Stimulated activated CD4-positive, alpha-beta T cell treated with anti-CD3 and anti-CD28 coated beads, Interleukin-15, amount 100 ng/mL, for 1 hour (primary cell): ENCODE measurements at places on chromosomes 12 and 14.

GRCh38 chr12:47207340-47207717 is 127.6 kb upstream of the AMIGO2 start:
- no peak for DNase-seq

- DNase-seq = no peak
These were observed 2.3 kb downstream of the PIWIL1 start for GRCh38 chr12:130339951-130340350.

- no peak for DNase-seq
These were observed 6.8 kb downstream of the CEP170B start for GRCh38 chr14:104871656-104872468.

DNA sequence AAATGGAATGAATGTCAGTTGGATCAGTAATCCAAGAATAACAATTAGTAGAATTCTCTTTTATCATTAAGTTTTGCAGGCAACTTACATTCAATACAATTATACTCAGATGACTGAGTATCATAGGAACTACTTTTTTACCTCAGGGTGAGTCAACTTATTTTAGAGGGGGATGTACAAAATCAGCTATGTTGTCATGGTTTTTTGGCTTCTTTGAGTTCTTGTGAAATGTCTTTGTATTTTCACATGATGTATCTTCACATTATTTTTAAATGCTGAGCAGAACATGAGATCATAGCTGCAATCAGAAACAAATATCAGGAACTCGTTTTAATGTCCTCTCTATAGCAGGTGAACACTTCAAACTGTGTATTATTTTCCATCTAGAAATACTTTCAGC is 65.3 kb upstream of the PTPRR start:
- DNase-seq = no peak

DNA sequence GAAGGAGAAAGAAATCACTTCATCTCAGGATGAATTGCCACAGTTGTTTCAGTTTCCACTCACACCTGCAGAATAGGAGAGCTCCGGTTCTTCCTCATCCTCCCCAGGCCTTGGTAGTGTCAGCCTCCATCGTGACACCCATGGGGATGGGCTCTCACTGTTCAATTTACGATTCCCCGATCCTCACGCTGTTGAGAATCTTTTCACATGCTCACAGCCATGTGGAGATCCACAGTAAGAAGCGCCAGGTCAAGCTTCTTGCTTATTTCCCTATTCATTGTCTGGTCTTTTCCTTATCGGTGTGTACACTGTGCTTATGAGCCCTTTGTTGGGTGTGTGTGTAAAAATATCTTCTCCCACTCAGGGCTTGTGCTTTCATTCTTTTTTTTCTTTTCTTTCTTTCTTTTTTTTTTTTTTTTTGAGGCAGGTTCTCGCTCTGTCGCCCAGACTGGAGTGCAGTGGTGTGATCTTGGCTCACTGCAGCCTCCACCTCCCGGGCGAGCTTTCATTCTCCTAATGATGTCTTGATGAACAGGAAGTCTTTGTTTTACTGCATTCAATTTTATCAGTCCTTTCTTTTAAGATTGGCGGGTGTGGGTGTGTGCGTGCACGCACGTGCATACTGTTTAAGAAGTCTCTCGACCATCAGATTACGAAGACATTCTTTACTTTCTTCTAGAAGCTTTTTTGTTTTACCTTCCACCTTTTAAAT is 21.5 kb downstream of the RIN3 start:
- no peak for DNase-seq

DNA sequence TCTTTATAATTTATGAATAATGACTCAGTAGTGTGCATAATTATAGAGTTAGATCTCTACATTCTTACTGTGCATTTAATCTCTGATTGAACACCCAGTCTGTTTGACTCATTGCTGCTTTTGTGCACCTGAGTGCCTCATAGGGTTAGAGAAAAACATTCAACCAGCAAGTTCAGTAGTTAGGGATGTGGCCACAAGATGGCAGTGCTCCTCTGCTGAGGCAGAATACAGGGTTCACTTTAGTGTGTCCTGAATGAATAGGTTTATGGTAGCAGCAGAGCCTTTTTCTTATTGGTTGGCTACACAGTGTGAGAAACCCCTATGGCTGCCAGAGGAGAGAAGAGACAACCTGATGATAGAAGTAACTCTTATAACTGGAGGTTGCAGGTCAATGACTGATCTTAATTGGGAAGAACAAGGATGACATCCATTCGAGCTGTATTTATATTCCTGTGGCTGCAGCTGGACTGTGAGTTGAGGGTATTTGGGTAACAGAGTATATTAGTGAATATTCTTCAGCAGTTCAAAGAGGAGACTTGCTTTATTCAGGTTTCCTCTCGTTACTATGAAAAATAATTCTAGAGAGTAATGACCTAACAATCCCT is 194.9 kb upstream of the OR4E1 start:
- DNase-seq = peak; percentile 49

- DNase-seq = no peak
These were observed 27.4 kb upstream of the METAP2 start for GRCh38 chr12:95446506-95446900.

DNA sequence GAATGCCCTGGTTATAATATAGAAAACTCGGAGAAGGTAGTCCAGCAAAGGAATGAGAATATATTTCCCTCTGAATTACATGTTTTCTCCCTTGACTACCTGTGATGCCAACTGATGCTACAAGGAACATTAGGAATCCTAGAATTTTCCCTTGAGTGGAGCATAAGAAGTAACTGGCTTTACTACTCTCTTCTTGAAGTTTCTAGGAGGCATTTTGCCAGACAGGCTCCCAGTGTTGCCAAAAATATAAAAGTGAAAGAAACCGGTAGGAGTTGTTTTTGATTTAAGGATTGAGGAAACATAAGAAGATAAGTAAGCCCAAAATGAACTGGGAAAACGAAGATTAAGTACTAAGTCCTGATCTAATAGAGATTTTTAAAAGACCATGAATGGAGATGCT is 693.4 kb downstream of the NOVA1 start:
- no peak for DNase-seq

DNA sequence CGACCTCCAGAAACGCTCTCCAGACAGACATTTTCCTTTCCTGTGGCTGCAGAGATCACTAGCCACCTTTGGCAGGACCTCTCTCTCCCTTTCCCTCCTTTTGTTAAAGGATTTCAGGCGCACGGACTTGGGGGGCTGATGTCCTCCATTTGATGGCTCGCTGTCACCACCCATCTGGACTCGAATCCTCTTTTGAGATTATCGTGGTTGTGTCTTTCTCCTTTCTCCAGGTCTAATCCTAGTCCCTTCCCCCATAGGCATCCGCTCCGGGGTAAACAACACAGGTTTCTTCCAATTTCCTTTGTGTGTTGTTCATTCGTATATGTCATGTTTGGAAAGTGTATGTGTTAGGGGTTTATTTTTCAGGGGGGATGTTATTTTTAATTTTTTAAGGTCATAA is 56.7 kb upstream of the SLC24A4 start:
- DNase-seq = no peak

DNA sequence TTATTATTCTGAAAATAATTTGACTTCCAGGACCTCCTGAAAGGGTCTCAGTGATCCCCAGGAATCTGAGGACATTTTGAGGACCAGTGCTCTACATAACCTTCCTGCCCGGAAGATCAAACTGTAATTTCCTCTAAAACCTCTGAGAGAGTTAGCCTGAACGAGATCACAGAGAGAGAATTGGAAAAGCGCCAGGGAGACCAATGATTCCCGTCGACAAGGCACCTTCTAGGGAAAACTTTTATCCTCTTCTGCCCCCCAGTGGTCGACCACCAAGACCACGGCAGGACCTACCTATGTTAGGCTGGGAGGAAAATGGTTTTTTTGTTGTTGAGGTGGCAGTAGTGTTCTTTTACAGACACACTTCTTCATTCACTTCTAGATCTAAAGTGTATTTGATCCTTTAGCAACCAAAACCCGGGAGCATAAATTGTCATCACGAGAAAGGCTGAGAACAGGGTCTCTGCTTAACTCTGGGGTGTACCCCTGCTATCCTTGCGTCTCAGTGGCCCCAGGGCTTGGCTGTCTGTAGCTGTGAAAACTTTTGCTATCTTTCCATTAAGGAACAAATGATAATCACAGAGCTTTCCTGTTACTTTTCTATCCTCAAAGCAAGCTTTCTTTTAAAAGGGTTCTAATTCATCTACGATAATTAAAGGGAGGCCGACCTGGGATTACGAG is 62.9 kb upstream of the NID2 start:
- DNase-seq = no peak

GRCh38 chr12:122643207-122643805 is 59.9 kb downstream of the HCAR2 start:
- DNase-seq = no peak

DNA sequence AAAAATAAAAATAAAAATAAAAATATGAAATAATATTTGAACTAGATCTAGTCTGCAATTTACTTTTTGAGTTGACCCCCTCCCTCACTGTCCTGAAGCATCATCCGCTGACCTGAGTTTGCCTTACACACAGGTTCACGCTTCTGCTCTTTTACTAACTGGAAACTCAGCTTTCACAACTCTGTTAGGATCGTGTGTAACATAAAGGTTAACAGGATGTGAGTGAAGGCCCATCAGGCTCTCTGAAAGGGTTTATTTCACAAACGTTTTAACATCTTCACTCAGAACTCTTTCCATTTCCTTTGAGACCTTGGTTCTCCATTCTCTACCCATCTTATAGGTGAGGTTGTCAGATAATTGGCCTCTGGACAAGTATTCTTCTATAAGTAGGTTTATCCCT is 191.4 kb downstream of the FOXN3 start:
- DNase-seq = no peak

- DNase-seq = no peak
These were observed 324.8 kb downstream of the C12orf50 start for GRCh38 chr12:87704374-87704773.

DNA sequence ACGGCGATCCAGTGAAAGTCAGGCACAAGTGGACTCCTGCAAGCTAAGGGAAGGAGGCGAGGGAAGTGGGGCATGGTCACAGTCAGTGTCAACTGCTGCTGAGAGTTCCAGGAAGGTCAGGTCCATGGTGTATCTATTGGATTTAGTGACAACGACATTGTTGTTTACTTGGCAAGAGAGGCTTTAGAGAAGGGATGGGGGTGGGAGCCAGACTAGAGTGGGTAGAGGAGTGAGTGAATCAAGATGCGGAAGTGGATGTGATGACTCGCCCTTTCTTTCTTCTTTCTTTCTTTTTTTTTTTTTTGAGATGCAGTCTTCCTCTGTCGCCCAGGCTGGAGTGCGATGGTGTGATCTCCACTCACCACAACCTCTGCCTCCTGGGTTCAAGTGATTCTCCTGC is 12.5 kb downstream of the P2RX7 start:
- DNase-seq = no peak

DNA sequence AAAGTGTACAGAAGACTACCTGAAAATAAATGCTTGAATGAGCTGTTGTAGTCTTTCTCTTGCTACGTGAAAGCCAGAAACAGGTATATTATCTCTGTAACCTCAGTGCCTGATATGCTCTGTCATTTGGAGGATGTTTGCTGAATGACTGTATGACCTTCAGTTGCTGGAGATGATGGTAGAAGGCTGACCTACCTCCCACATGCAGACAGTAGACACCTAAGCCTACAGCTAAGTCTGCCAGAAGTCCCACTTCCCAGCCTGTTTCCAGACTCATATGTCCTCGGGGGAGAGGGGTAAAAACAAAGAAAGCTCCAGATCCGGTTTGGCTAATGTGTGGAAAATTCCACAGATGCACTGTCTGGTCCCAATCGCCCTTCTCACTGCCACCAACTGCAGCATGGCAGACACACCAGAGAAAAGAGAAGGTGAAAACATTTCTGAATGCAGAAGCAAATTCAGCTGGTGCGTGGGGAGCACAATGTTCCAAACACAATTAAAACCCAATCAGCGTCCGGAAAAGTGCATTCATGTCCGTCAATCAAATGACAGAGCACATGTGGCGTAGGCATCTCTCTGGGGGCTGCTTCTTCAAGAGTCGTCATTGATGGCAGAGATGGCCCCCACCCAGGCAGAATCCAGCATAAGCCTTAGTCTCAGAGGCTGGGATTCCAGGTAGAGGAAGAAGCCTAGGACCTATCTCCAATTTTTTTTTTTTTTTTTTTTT is 76.3 kb upstream of the TBX3 start:
- DNase-seq = no peak

DNA sequence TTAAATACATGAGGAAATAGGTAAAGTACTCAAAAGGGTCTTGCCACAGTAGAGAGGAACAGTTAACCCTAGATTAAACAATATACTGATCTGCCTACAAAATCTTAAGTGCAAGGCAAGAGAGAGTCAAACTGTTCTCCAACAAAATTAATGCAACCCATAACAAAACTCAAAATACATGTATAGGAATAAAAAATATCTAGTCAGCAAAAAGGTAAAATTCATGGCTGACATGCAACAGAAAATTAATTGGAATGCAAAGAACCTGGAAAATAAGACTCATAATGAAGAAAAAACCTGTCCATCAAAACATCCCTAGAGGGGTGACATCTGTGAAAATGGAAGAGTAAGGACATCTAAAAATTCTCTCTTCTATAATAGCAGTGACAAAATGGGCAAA is 173.6 kb downstream of the ADAMTS20 start:
- DNase-seq = no peak

DNA sequence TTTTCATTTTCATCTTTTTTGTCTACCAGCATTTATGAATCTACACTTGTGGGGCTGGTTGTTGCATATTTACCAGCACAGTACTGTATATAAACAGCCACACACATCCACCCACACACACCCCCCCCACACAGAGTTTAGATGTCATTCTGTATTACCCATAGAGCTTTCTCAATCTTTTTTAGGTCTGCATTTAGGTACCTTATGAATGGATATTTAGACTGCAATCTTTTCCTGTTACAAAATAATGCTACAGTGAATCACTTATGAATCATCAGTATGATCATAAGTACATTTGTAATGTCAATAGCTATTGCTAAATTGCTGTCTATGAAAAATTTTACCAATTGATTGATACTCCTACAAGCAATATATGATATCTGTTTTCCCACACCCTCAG is 67.3 kb upstream of the STK38L start:
- no peak for DNase-seq

- DNase-seq = no peak
These were observed 19.4 kb downstream of the ZFYVE21 start for GRCh38 chr14:103735022-103735421.
